ENCODE measurements at places on chromosomes 2 and 18. TPM values are rescaled to one million over a fixed set of nuclear protein-coding genes. Genes with fewer than 3 reads are reported as not detected.

Gene UGT1A4
- total RNA-seq: 0.07 TPM

Gene PGAP1
- total RNA-seq: 1.7 TPM

Gene REG3G
- total RNA-seq: not detected

Gene SALL3
- total RNA-seq: not detected

Gene RUFY4
- not detected for total RNA-seq

Data from A549 treated with dexamethasone at 1 μM for 4 hours (cell line).